NCI-H2107 (cell line): ENCODE measurements at places on chromosomes 6 and 20.

GRCh38 chr6:29933955-29934354 is 8.4 kb upstream of the HLA-A start:
- DNase-seq, result no peak

GRCh38 chr6:2839195-2839981 is 2.3 kb downstream of the SERPINB1 start:
- no peak for DNase-seq

GRCh38 chr6:19838442-19839236 is 1.5 kb downstream of the ID4 start:
- DNase-seq, result peak; percentile 12

DNA sequence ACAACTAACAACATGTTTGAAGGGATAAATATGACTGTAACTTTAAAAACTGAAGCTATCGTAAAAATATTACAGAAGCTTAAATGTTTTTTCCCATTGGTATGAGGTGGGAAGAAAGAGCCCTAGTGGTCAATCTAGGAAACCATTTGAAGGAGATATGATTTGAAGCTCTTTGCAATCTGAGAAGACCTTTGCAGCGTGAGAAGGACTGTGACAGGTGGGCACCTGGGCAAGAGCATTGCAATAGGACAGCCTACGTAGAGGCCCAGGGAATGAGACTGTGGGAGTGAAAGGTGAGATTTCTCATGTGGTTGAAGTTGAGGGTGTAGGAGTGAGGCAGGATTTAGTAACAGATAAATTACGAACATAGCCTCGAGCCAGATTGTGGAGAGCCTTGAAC is 108.0 kb upstream of the PDE7B start:
- peak; percentile 8 for DNase-seq

DNA sequence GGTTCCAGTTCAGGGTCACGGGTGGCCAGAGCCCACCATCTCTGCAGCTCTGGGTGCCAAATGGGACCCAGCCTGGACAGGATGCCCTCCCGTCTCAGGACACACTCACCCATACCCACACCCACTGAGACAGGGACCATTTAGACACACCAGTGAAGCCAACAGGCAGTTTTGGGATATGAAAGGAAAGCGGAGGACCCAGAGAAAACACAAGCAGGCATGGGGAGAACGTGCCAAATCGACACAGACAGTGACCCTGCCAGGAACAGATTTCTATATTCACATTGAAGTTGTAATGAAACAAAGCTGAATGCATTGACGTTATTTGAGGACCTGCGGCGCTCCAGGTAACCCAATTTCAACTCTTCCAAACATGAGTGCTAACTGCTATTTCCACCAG is 164.5 kb downstream of the DOK5 start:
- no peak for DNase-seq

GRCh38 chr20:39049684-39050554 is 87.8 kb downstream of the DHX35 start:
- DNase-seq, result no peak

DNA sequence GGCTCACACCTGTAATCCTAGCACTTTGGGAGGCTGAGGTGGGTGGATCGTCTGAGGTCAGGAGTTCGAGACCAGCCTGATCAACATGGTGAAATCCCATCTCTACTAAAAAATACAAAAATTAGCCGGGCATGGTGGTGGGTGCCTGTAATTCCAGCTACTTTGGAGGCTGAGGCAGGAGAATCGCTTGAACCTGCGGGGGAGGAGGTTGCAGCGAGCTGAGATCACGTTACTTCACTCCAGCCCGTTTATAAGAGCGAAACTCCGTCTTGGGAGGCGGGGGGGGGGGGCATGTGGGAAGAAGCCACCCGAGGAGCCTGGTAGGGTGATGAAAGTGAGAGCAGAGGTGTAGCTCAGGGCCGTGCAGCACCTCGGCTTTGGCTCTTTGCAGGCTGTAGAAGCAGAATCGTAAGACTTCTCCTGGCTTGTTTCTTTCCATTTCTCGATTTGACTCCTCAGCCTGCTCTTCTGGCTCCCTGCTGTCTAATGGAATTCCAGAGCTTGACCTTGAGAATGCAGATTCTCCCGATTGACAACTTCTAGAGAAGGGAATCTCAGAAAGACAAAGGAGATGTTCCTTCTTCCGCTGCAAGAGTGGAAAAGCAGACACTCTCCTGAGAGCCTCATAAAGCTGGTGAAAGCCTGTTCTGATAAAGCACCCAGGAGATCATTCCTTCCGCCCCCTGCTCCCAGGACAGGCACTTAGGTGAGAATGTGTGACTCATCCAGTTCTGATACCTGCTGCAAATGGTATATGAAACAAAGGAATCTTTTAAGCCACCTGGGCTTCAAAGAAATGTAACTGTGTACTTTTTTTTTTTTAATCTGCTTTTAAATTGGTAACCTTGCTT is 26.0 kb upstream of the PPP1R16B start:
- DNase-seq, result no peak
